ENCODE measurements at places on chromosomes 3 and 15.

DNA sequence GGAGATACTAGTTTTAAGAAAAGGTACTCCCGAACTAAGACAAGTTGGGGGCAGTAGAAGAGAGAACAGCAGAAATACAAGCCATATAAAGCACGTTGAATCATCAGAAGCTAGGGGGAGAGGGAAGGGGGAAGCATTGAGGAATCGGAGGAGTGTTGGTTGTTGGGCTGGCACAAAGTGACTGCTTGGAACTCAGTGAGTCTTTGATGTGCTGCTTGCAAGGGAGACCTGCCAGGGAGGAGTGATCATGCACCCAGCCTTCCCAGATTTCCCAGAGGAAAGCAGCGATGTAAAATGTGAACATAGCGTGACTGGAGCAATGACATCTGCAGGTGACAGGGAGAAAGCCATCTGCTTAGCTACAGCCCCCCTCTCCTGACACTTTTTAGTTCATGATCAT, 192.4 kb upstream of the IL12A start:
- DNase-seq = no peak

DNA sequence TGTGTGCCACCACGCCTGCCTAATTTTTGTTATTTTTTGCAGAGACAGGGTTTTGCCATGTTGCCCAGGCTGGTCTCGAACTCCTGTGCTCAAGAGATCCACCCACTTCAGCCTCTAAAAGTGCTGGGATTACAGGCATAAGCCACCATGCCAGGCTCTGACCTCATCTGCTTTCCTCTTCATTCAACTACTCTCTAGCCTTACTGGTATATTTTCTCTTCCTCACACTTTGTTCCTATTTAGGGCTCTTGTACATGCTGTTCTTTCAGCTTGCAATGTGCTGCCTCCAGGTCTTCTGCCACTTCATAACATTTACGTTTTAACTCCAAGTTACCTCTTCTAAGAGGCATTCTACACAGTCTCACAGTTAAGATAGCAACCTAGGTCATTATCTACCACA, 34.9 kb downstream of the PIK3CB start:
- no peak for DNase-seq

- DNase-seq = no peak
These were observed 266.4 kb downstream of the FAM43A start for GRCh38 chr3:194951931-194952582.

- DNase-seq = no peak
These were observed 430.7 kb upstream of the RBMS3 start for GRCh38 chr3:28850186-28850585.

DNA sequence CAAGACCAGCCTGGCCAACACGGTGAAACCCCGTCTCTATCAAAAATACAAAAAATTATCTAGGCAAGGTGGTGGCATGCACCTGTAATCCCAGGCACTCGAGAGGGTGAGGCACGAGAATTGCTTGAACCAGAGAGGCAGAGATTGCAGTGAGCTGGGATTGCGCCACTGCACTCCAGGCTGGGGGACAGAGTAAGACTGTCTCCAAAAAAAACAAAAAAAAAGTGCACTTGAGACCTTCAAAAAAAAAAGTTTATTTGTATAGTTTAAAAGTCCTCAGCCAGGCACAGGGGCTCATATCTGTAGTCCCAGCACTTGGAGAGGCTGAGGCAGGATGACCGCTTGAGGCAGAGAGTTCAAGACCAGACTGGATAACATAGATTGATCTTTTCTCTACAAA, 2.1 kb downstream of the PBRM1 start:
- DNase-seq = no peak

DNA sequence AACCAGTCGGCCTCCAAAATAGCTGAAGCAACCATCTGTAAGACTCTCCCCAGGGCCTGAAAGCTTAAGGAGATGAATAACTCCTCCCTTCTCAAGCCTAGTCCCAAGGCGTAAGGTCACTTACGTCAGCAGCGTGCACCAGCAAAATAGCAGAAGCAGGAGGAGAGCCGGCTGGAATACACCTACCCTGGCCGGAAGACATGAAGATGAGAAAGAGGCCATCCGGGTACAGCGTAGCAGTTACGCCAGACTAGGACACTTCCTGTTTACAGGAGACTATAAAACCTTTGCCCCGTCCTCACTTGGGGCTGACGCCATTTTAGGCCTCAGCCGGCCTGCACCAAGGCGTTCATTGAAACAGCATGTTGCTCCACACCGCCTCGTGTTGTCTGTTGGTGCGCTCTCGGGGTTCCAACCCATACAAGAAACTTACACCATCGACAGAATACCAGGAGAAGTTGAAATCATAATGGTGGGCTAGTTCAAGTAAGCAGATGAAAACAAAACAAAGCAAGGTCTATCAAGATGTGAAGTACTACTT, 2.5 kb downstream of the CFAP92 start:
- no peak for DNase-seq

DNA sequence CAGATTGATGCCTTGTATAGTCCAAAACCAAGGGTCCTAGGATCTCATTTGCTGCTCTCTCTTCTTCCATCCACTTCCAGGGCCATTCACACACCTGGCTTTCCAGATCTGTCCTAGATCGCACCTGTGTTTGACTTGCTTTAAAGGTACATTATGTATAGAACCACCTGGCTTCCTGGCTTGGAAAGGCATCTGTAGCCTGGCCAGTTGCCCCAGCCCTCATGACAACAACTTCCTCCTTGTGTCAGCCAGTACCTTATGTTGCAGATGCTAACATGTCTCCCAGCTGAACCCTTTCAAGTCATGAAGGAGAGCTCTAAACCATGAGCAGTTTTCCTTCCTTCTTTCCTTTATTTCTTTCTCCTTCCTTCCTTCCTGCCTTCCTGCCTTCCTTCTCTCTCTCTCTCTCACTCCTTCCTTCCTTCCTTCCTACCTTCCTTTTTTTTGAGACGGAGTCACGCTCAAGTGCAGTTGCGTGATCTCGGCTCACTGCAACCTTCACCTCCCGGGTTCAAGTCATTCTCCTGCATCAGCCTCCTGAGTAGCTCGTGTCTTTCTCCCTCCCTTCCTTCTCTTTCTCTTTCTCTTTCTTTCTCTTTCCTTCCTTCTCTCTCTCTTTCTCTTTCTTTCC, 2.5 kb upstream of the HTR3C start:
- no peak for DNase-seq

DNA sequence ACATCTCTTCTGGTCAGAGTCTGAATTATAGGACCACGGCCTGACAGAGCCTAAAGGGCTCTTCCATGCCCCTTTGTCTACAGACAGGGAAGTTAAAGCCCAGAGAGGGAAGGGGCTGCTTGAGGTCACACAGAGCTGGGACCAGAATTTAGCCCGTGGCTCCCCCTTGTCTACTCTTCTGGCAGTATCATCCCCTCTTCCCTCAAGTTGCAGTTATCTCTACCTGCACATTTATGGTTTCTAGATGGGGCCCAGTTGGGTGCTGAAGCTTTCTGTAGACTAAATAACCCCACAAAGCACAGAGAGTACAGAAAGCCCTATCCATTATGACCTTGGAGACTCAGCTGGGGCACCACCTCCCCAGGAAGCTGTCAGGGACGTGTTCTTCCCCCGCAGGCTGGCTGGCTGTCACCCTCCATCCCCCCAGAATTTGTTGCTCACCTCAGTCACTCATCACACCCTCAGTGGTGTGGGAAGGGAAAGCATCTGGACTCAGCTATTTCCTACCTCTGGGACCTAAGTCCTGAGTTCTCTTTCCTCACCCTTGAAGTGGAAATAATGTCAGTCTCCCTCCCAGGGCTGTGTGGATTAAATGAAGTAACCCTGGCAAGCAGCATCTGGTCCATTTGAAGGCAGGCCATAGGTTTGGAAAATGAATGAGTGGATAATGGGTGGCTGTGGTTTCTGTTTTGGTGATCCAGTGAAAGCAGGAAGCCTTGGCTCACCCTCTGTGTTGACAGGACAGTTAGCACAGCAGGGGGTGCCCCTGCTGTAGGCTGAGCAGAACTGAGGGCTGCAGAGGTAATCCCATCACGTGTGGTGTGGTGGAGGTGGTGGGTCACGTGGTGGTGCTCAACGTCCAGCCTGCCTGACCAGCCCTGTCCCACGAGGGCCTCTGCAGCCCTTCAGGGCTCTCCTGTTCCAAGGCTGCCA, 16.3 kb downstream of the ACOX2 start:
- DNase-seq = no peak

- DNase-seq = no peak
These were observed 523.6 kb upstream of the LMCD1 start for GRCh38 chr3:7978087-7978422.

GRCh38 chr15:71414853-71415252, 299.6 kb downstream of the THSD4 start:
- no peak for DNase-seq

GRCh38 chr15:95973566-95974256, 356.8 kb upstream of the NR2F2 start:
- no peak for DNase-seq

GRCh38 chr15:54559405-54560069, 581.3 kb downstream of the UNC13C start:
- DNase-seq = no peak

GRCh38 chr3:119548341-119548740, 11.1 kb downstream of the CD80 start:
- DNase-seq = no peak

GRCh38 chr15:43276563-43277200, 10.0 kb upstream of the TGM5 start:
- DNase-seq = no peak

DNA sequence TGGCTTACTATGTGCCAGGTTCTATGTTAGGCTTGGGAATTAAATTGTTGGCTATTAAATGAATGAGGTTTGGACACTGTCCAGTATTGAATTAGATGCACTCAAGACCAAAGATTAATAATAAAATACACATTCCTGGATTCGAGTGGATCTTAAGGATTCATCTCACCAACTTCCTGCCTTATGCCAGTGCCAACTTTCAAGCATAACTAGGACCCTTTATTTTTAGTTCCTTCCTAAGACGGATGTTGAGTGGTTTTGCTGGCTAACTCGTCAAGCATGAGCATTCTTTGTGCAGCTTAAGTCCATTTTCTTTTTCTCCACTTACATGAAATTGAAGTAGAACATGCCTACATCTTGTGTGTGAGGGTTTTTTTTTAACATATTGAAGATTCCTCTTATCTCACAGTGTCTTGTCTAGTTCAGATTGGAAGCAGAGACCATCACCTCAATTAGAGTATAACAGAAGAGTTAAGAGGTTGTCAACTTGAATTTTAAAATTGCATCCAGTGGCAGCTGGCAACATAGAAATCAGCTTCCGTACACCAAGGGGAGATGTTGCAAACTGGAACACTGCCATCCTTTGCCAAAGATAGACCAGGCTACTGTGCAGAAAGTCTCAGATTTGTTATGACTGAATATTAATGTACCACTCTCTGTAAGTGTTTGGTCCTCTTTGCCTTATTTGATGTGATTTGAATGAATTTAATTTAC, 106.3 kb upstream of the BFSP2 start:
- no peak for DNase-seq

DNA sequence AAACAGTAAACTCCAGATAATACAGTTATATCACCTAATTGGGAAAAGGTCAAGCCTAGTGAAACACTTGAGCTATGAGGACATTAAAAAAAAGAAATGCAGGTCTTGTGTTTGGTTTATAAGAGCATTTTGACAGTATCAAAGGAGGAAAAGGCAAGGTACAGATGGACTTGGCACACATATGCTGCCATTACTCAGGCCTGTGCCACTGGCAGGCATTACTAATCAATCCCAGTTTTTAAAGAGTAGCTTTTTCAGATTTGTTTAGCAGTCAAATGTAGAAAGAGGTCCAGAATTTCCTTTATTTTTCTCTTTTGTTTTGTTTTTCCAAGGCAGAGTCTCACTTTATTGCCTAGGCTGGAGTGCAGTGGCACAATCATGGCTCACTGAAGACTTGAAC, 38.9 kb downstream of the MDFIC2 start:
- no peak for DNase-seq

DNA sequence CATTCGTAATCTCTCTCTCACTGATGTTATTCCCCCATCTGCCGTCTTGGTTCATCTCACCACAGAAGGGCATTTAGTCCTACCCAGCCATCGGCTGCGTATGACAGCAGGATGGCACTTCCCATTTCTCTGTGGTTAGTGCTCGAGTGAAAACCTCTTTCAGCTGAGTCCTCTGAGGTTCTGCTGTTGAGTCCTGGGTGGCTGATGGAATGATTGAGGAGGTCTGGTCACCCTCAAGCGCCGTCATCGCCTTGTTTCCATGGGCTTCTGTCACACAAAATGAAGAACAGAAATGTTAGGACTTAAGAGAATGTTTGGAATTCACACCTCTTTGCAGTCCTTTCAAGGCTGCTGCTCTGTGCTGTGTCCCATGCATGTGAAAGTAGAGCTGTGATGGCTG, 9.4 kb upstream of the SACM1L start:
- no peak for DNase-seq

- no peak for DNase-seq
These were observed 6.4 kb downstream of the ITGA11 start for GRCh38 chr15:68425428-68426060.

GRCh38 chr15:69224383-69224782, 63.9 kb downstream of the GLCE start:
- DNase-seq = no peak

GRCh38 chr3:128491941-128492670, 895 bp downstream of the GATA2 start:
- no peak for DNase-seq

- no peak for DNase-seq
These were observed 140.4 kb upstream of the ABI3BP start for GRCh38 chr3:101133652-101134051.

All from thymus (tissue), 14 donors.